Stomach (tissue), 19 donors: ENCODE measurements at places on chromosomes 2 and 18. TPM values are rescaled to one million over a fixed set of nuclear protein-coding genes. Genes with fewer than 3 reads are reported as not detected.

Gene SERPINB11
- not detected for polyA plus RNA-seq

Gene CLEC4F
- polyA plus RNA-seq: not detected

Gene NR4A2
- polyA plus RNA-seq: 4.7 TPM

Gene YES1
- polyA plus RNA-seq: 12.1 TPM

Gene SDC1
- 16.0 TPM for polyA plus RNA-seq

Gene PLEK
- 5.5 TPM for polyA plus RNA-seq

Gene CTLA4
- not detected for polyA plus RNA-seq

Gene DHRS9
- polyA plus RNA-seq: 2.5 TPM

Gene UGT1A4
- polyA plus RNA-seq: not detected

Gene RELCH
- 5.5 TPM for polyA plus RNA-seq

Gene GCA
- polyA plus RNA-seq: 17.9 TPM

Gene FBXO36
- 3.2 TPM for polyA plus RNA-seq

Gene SPAST
- polyA plus RNA-seq: 2.6 TPM

Gene DUSP2
- polyA plus RNA-seq: 4.7 TPM

Gene RAB6C
- not detected for polyA plus RNA-seq

Gene CABYR
- 2.6 TPM for polyA plus RNA-seq

Gene TDRD15
- not detected for polyA plus RNA-seq

Gene HOXD8
- 1.8 TPM for polyA plus RNA-seq

Gene SP140
- 1.1 TPM for polyA plus RNA-seq

Gene ZAP70
- 2.8 TPM for polyA plus RNA-seq

Gene FSHR
- not detected for polyA plus RNA-seq

Gene MALL
- polyA plus RNA-seq: 37.6 TPM
